ENCODE measurements at places on chromosomes 7 and 10. TPM values are rescaled to one million over a fixed set of nuclear protein-coding genes. Genes with fewer than 3 reads are reported as not detected.
A peak's percentile ranks its signal among the peaks of the same experiment; 100 is the strongest.

DNA sequence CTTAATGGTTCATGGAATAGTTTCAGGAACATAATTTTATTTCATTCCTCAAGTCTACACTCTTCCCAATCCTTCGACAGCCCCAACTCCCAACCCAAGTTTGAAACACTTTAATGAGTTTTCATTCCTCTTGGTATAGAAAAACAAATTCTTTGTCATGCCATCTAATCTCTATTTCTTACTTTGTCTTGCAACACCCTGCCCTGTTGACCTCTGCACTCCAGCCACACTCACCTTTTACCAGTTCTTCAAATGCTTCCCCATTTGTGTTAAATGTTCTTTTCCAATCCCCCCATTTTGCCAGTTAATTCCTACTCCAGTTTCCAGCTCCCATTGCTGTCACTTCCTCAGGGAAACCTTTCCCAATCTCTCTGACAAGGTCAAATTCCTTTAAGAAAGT, 21.9 kb downstream of the ASAH2 start:
- no peak overlapping the region for H3K27ac ChIP-seq
- H3K36me3 ChIP-seq: no peaks in the 10 kb centered on the region
- H3K4me3 ChIP-seq: no peak overlapping the region
- no peaks in the 10 kb centered on the region for H3K4me1 ChIP-seq
- no peak for DNase-seq
- no peaks in the 10 kb centered on the region for H3K27me3 ChIP-seq

GRCh38 chr10:102579328-102579727, 65.0 kb upstream of the TRIM8 start:
- H3K36me3 ChIP-seq: no peaks in the 10 kb centered on the region
- no peak for DNase-seq
- H3K4me1 ChIP-seq: no peaks in the 10 kb centered on the region
- no peak overlapping the region for H3K4me3 ChIP-seq
- no peaks in the 10 kb centered on the region for H3K27me3 ChIP-seq
- H3K27ac ChIP-seq: peak overlapping the region; percentile 60

Gene TSPAN33
- total RNA-seq: 3.8 TPM

DNA sequence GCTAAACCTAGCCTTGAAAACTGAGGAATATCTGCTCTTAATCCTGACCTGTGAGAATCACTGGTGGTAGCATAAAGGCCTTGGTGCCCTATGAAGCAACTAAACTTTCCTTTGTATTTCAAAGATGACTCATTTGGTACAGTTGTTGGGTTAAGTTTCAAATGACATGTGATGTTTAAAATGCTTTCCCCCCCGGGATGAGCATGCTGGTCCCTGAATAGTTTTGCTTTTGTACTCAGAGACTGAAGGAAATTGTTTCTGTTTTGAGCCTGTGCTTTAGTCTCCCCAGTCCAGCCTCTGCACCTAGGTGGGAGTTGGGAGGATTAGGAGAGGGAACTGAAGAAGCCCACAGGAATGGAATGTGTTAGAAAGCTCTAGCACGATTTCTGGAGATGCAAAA, 258.9 kb upstream of the NPY start:
- no peak overlapping the region for H3K27ac ChIP-seq
- H3K4me1 ChIP-seq: no peaks in the 10 kb centered on the region
- no peaks in the 10 kb centered on the region for H3K27me3 ChIP-seq
- no peak overlapping the region for H3K4me3 ChIP-seq
- no peaks in the 10 kb centered on the region for H3K36me3 ChIP-seq
- DNase-seq: no peak

Data from Peyer's patch (tissue), 4 donors.